Posterior cingulate gyrus (tissue), 11 donors: ENCODE measurements at places on chromosomes 3 and 15.

DNA sequence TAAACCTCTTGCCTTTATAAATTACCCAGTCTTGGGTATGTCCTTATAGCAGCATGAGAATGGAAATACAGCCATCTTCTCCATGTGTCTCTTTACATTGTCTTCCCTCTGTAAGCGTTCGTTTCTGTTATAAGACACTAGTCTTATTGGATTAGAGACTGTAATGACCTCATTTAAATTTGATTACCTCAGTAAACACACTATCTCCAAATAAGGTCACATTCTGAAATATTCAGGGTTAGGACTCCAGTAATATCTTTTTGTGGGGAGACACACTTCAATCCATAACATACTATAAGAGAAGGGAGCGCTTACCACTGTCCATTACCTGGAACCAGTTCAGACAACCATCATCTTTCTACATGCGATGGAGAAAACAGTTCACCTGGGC, 34.3 kb upstream of the CD47 start:
- DNase-seq, result no peak

DNA sequence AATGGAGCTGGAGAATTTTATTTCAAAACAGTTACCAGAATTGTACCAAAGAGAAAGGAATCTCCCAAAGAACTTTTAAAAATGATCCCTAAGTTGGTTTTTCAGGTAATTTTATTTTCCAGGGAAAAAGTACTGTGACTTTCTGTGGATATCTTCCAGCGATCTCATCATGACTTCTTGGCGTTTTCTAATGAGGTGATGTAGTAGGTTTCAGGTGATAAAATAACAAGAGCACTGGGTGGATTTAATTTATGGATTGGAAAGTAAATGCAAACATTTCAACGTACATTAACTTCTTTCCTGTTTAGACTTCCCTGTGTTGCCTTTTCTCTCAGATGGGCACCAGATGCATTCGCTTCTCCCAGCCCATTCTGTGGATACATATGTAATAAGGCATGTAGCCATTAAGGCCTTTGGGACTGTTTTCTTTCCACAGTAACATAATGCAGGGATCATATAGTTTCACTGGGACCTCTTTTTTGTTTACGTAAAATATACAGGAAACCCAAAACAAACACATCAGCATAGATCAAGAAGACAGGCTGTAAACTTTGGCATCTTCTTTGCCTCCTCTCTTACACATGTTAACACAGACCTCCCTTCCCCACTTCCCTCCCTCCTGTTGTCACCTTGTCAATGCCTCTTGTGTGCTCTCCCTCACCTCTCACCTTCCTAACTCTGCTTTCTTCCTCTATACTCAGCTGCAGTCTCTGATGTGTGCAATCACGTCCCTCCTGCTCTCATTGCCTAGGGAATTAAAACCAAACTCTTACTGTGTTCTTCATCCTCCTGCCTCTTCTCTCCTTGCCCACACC, 13.0 kb downstream of the PHLDB2 start:
- no peak for DNase-seq

GRCh38 chr15:75353604-75354003, 6.8 kb downstream of the NEIL1 start:
- DNase-seq, result no peak

- DNase-seq, result no peak
Measured at GRCh38 chr15:80127911-80128310, 24.9 kb upstream of the FAH start.

DNA sequence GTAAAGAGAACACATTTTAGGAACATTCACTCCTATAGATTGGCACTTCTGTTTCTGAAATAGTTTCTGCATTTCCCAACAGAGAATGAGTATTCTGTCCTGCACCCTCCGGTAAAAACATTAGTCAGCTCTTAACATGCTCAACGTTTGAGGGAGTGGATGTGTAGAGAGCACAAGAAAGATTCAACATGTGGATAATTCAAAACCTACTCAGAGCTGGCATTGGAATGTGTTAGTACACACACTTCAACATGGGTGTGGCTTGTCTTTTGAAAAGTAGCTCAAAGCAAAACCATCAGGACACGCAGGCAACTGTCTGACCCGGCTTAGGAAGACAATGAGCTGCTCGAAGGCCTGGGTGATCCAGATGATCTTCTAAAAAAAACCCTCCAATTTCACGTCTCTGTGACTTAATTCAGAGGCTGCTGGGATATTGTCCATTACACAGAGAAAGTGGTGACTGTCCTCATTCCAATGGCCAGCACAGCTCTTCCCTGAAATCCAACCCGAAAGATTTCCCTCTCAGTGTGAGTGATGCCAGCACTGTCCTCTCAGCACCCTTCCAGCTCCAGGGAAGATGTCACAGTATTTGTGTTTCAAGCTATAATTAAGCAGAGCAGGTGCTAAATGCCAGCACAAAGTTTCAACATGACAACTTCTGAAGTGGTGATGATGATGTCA, 18.1 kb downstream of the FBN1 start:
- DNase-seq, result no peak

GRCh38 chr3:69288161-69288895, 97.6 kb downstream of the FRMD4B start:
- DNase-seq, result no peak

- DNase-seq, result peak; percentile 54
Measured at GRCh38 chr15:38683382-38684242, 119.0 kb upstream of the RASGRP1 start.

GRCh38 chr15:38740206-38740605, 175.6 kb upstream of the RASGRP1 start:
- DNase-seq, result no peak

DNA sequence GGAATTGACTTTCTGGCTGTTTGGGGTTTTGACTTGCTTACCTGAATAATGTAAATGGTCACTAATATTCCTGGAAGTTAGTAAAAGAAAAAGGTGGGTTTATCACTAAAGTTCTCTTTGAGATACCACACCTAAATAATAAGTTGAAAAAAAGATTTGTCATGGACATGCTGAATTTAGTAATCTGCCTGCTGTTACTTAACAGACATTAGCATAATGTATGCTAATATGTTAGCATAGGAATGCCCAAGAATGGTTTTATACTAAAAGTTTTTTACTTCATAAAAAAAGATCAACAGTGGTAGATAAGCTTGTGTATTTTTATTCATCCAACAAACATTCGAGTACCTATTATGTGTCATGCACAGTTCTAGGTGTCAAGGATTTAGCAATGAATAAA, 36.5 kb downstream of the GMPS start:
- no peak for DNase-seq

DNA sequence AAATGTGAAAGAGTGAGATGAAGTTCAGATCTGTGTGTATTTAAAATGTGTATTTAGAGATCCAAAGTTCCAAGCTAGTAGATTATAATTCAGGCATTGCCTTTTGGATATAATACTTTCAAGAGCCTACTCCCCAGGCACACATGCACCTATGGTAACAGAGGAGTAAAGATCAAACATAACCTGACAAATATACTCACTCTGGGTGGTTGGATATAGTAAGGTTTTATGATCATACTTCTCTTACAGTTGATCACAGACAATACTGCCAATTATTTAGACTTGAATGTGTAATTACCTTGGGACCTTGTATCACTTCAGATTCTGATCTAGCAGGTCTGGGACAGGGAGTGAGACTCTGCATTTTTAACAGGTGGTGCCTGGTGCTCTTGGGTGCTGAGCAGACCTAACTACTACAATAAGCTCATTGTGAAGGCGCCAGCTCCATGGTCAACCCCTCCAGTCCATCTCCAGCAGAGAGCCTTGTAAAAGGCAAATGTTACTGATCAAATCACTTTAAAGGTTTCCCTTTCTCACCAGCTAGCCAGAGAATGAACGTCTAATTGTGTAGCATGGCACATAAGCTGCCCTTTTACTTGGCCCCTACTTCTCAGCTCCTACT, 55.5 kb downstream of the NBEAL2 start:
- DNase-seq, result no peak

GRCh38 chr3:113070681-113071113, 79.9 kb downstream of the GTPBP8 start:
- DNase-seq, result no peak

- no peak for DNase-seq
Measured at GRCh38 chr15:80695911-80696661, 976 bp downstream of the ABHD17C start.

DNA sequence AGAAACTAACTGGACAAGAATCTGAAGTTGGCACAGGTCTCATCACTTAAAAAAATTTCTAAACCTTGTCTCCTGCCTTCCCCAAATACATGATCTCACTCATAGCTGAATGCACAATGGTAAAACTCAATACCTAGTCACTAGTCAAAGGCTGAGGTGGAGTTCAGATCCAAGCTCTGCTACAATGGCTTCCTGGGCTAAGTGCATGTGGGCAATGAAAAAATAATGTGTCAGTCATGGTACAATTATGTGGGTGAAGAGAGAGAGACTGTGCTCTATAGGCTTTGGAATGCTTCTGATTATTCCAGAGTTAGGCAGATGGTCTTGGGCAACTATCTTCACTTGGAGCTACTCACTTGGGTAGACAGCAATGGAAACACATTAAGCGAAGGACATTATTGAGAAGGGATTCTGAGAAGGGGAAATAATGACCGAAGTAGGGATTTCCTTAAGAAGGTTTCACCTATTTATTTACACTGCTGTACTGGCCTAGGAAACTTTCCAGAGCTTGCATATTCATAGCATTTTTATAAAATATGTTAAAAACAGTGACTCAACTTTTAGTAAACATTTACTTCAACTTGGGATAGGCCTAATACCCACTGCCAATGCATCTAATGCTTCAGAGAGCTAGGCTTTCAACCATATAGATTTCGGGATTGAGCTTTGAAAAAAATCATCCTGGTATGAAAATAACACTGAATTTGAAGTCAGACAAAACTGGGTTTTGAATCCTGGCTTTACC, 58.7 kb upstream of the PLXND1 start:
- no peak for DNase-seq

DNA sequence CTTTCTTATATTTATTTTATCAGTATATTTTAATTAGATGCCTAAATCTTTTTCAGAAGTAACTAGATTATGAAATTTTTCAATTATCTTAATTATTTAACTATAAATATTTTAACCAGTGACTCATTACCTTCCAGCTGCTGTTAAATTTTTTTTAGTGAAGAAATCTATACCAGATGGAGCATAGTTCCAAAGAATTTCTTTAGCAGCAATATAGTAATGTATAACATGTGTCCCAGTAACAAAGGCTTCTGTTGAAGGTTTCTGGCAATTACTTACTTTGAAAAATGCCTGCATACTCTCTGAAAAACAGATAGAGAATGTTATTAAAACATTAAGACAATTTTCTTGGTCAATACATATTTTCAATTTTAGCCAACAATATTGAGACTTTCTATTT, 45.1 kb upstream of the CP start:
- DNase-seq, result no peak

DNA sequence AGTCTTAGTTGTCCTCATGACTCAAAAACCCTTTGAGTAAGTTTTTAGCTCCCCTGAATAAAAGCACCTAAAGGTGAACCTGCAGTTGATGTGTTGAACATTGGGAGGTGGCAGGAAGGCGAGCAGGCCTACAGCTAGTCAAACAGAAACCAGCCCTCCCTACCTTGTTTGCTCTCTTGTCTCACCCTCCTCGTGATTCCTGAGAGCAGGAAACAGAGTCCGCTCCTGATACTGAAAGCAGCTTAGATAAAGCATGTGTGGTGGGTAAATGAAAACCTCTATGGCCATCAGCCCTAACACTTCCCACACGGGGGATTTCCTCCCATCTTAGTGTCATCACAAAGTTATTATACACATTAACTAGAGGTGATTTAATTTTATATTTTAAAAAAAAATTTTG, 21.8 kb upstream of the CLDN18 start:
- DNase-seq, result no peak

DNA sequence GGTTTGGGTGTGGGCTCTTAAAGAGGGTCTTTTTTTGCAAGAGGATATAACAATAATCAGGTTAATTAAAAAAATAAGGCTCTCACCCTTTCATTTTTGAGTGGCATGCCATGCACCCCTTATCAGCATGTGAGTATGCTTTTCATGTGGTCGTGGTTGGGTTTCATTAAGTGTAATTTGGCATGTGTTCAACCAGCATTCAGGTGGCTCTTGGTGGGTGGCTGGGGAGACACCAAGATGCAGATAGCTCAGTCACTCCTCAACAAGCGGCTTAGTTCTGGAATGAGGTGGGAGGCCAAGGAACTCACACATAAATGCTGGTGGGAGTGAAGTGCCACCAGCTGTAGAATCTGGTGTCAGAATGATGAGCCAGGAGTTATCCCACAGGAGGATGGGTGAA, 66.8 kb downstream of the FLNB start:
- DNase-seq, result no peak

GRCh38 chr15:94804613-94805012, 573.3 kb downstream of the MCTP2 start:
- DNase-seq, result no peak

DNA sequence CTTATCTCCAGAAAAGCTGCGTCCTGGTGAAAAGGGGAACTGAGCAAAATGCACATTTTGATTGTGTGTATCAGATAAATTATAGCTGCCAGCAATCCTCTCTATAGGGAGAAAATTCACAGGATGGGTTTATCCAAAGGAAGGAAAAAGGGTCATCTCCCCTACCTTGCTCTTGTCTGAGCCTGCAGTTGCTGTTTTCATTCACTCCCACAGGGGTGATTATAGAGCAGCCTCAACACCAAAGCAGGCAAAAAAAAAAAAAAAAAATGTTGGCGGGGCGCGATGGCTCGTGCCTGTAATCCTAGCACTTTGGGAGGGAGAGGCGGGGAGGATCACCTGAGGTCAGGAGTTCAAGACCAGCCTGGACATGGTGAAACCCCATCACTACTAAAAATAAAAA, 333.7 kb downstream of the ROBO2 start:
- DNase-seq, result no peak

GRCh38 chr3:147507638-147508286, 98.6 kb downstream of the ZIC1 start:
- no peak for DNase-seq

DNA sequence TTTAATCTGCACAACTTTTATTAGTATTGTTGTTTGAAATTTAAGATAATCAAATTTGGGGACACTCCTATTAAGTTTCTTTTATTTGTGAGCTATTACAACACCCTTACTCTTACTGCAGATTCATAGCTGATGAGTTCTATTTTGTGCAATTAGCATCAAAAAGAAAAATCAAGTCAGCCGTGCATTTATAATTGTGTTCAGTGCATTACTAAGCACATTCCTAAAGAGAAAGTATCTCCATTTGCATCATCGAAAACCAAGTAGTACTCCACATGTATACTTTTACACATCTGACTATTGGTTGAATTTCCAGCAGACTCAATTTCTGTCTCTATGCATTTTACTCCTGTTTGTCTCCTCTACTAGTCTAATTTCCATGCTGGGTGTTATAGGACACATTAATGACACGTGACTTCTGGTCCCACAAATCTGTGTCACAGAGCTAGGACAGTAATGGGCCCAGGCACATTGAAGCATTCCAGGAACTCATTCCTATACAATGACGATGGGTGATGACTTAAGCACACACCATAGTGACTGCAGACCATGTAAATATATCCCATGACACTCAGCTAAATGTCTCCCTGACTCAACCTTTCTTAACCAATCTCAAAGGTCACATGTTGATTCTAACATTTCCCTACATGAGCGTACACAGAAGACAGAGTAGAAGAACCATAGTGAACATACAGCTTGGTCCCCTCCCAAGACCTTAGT, 477.5 kb downstream of the LPP start:
- no peak for DNase-seq
